Inflammatory macrophage (primary cell): ENCODE measurements at places on chromosomes 7 and 10.
A peak's percentile ranks its signal among the peaks of the same experiment; 100 is the strongest.

GRCh38 chr10:71271662-71272055 is 47.4 kb upstream of the SLC29A3 start:
- no peak for DNase-seq

- no peak for DNase-seq
Observed at GRCh38 chr10:31774928-31775650, 153.5 kb downstream of the ARHGAP12 start.

- DNase-seq = no peak
Observed at GRCh38 chr10:3941676-3942075, 156.7 kb upstream of the KLF6 start.

- no peak for DNase-seq
Observed at GRCh38 chr10:6602700-6603084, 22.6 kb upstream of the PRKCQ start.

- DNase-seq = no peak
Observed at GRCh38 chr7:109235316-109235715, 665.6 kb downstream of the DNAJB9 start.

- no peak for DNase-seq
Observed at GRCh38 chr10:921471-922414, 9.8 kb downstream of the LARP4B start.

DNA sequence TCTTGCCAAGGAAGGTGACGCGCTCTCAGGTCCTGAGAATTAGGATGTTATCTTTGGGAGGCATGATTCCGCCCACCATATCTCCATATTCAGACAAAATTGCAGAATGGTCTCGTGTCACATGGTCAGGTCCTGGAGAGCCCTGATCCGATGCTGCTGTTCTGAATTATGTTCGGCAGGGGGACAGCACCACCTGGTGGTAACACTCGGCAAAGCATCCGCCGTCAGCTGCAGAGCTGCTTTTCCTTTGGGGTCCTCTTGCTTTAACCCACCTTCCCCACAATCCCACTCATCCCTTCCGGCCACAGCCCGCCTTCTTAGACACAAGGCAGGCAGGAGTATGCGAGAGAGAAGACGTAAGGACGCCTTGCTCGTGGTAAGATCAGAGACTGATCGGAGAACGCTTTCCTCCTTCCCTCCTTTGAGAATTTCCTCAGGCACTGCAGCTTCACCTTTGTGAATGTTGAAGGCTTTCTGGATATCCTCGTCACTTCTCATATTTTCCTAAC is 327.8 kb upstream of the C7orf33 start:
- DNase-seq = peak; percentile 31

DNA sequence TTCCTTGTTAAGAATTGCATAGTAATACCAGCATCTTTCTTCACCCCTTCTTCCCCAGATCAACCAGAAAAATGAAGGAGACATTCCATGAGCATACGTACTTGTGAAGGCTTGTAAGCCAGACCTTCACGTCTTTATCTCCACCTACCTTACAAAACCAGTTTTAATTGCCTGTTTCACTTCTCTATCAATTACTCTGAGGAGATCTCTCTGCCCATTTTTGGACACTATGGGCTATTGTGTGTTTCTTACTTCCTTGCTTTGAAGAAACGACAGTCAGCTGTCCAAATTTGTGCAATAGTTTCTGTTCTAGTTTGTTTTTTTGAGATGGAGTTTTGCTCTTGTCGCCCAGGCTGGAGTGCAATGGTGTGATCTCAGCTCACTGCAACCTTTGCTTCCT is 349.7 kb upstream of the MBL2 start:
- peak; percentile 26 for DNase-seq
